Esophagus squamous epithelium (tissue), 5 donors: ENCODE measurements at places on chromosomes 16 and 17.

- H3K27ac ChIP-seq: no peak overlapping the region
- no peaks in the 10 kb centered on the region for H3K27me3 ChIP-seq
- no peak overlapping the region for H3K4me3 ChIP-seq
- peaks cover 64% of the 10 kb centered on the region for H3K4me1 ChIP-seq
Observed at GRCh38 chr17:45220079-45220478, 1.6 kb upstream of the FMNL1 start.

DNA sequence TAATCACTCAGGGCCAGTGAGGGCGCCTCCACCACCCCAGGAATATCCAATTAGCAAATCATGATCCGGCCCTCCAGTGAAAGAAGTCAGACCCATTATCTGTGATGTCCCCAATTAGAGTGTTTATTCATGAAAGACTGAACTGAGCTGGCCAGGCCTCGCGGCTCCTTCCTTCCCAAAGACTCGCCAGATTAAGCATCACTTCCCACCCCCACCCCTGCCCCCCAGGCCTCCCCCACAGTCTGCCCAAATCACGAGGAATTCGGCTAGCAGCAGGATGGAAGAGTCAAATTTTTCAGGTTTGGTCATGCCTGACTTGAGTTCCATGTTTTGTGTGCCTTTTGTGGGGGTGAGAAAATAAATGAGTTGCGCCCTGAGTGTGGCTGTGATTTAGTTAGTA, 298.4 kb upstream of the SALL1 start:
- no peak overlapping the region for H3K4me3 ChIP-seq
- no peak overlapping the region for H3K27ac ChIP-seq
- no peak for DNase-seq
- no peaks in the 10 kb centered on the region for H3K4me1 ChIP-seq
- no peaks in the 10 kb centered on the region for H3K36me3 ChIP-seq

DNA sequence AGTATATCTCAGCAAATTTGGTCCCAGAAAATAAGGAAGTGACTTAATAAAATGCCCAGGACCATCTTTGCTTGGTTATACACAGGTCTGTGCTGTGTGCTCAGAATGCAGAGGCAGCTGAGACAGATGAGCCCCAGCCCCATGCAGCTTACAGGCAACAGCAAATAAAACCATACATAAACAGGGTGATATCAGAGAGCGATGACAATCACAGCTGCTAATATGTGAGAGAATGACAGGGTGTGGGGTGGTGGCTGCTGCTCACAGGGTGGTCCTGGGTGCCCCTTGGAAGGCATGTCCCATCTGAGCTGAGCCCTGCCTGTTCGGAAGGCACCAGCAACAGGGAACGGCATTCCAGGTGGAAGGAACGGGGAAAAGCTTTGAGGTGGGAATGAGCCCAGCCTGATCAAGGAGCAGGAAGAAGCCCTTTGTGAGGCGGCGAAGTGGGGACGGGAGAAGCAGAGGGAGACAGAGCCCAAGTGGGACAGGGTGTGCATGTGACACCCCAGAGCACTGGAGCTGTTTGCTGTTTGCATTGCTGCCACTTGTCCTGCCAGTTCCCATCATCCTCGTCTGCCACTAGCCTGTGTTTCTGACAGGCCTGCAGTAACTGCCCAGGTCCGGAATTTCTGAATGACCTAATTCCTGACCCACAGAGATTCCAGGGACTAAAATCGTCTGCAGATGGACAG, 150.5 kb downstream of the KATNIP start:
- no peak overlapping the region for H3K27ac ChIP-seq
- H3K27me3 ChIP-seq: no peaks in the 10 kb centered on the region
- H3K4me1 ChIP-seq: no peaks in the 10 kb centered on the region
- DNase-seq: no peak

DNA sequence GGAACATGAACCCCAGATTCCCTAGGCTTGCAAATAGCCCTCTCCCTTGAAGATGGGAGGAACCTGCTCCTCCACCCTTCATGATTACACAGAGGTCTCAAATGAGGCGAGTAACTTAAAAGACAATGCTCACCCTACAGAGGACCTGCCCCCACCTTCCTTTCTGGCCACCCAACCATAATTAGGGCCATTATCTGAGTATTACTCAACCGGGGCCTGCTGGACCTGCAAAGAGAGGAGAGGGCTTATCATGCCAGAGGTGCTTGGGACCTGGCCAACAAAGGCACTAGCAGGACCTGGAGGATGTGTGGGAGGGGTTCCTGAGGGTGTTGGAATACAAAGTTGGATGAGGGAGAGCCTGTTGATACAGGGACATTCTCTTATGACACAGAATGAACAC, 42.4 kb downstream of the RNF157 start:
- no peak overlapping the region for H3K27ac ChIP-seq
- H3K4me3 ChIP-seq: no peak overlapping the region
- H3K4me1 ChIP-seq: no peaks in the 10 kb centered on the region
- no peaks in the 10 kb centered on the region for H3K36me3 ChIP-seq
- no peaks in the 10 kb centered on the region for H3K27me3 ChIP-seq
- DNase-seq: no peak

- peak overlapping the region; percentile 92 for H3K27ac ChIP-seq
- H3K4me3 ChIP-seq: peak overlapping the region; percentile 79
- H3K4me1 ChIP-seq: peaks cover 16% of the 10 kb centered on the region
- DNase-seq: no peak
- H3K27me3 ChIP-seq: no peaks in the 10 kb centered on the region
- H3K36me3 ChIP-seq: no peaks in the 10 kb centered on the region
Observed at GRCh38 chr16:30805370-30806169, 18.6 kb upstream of the ZNF629 start.

DNA sequence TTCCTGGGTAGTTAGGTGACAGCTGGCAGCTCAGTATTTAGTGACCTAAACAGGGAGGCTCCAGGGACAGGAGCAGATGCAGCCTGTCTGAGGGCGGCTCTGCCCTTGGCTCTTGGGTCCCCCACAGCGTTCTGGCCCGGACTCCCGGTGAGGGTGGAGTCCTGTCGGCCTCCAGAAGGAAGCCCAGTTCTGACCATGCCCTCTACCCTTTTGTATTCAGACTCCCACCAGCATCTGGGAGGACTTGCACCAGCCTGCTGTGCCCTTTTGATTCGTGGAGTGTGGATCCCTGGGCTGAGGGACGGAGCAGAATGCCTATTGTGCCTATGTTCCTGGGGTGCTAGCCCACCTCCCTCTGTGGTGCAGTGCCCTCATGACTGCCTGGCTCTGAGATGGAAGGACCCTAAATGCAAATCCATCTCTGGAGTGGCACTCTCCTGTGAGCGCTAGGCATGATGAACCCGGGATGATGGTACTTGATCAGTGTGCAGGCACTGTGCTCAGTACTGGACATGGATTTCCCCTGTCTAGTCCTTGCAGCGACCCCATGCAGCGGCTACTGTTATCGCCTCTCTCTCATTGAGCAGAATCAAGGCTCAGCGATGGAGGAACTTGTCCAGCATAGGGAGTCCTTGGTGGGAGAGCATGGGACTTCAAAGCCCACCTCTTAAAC, 123.1 kb downstream of the SNX29 start:
- peaks cover 32% of the 10 kb centered on the region for H3K4me1 ChIP-seq
- no peaks in the 10 kb centered on the region for H3K27me3 ChIP-seq
- H3K4me3 ChIP-seq: no peak overlapping the region
- peak overlapping the region; percentile 69 for H3K27ac ChIP-seq
- no peaks in the 10 kb centered on the region for H3K36me3 ChIP-seq

DNA sequence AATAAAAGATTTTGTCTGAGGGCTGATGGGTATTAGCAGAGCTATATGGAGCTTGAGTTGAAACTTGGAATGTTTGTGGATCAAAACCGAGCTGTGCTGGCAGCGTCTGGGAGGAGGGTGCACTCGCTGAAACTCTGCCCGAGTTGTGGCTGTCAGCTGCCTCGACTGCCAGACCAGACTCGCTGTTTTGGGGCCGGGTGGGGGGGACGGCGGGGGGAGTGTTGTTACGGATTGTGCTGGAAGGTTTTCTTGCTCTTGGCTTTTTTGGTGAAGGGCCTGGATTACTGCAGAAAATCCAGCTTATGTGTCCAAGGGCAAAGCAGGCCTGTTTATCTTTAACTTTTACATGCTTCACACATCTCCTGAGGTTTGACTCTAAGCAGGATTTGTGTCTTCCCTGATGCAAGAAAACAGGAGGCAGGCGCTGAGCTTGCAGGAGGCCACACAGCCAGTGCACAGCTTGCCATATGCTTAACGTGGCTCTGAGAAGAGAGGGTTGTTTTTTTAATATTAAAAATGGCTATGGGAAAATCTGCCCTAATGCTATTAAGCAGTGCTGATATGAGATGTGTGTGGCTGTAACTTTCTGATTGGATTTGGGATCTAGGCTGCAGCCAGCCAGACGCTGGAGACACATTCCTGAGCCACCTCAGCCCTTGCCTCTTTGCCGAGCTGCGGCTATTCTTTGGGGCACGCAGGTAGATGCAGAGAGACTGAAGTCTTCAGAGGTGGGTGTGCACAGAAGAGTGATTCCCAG, 20.5 kb upstream of the RPTOR start:
- no peak overlapping the region for H3K27ac ChIP-seq
- no peaks in the 10 kb centered on the region for H3K36me3 ChIP-seq
- H3K4me1 ChIP-seq: no peaks in the 10 kb centered on the region
- DNase-seq: no peak
- H3K27me3 ChIP-seq: no peaks in the 10 kb centered on the region

DNA sequence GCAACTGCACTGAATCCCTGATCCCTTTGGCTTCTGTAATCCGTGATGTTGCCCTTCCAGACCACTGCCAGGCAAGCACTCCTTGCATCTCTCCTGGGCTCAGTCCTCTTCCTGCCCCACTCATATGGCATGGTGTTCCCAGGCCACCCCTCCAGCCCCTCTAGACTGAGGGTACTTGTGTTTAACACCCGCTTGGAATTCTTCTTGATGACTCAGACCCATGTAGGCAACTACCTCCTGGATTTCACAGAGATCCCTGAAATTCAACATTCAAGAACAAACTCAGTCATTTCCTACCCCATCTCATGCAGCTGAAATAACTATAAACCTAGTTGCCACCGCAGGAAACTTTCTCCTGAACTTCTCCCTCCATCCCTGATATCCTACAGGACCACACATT, 541.9 kb upstream of the CDH11 start:
- no peak overlapping the region for H3K4me3 ChIP-seq
- no peaks in the 10 kb centered on the region for H3K36me3 ChIP-seq
- no peak for DNase-seq
- no peaks in the 10 kb centered on the region for H3K27me3 ChIP-seq
- no peak overlapping the region for H3K27ac ChIP-seq

DNA sequence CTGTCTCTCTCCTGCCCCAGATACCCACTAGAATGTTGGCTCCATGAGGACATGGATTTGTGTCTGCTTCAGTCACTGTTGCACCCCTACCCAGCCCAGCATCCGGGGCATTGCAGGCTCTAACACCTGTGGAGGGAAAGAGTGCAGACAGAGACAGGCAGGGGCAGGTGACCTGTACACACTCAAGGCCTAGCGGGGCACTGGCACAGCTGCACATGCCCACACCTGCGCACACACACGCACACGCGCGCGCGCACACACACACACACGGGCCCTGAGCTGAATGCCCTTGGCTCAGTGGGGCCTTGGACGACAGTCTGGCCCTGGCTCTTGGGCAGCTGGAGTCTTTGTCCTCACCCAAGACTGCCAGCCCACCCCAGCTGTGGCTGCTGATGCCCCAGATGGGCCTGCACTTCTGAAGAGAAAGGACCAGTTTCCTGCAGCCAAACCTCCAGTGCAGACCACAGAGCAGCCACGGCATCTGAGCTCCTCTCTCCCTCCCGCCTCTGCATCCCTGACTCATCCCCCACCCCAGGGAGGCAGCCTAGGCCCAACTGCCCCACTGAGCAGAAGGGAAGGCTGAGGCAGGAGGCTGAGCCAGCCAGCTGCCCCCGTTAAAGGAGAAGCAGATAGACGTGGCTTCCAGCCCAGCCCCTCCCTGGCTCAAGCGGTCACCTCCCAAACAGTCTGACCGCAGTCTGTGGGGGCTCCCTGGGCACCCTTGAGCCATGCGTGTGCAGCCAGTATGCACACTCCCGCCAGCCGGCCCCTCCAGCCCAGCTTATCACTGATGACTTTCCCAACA, 12.3 kb upstream of the RAI1 start:
- no peak overlapping the region for H3K4me3 ChIP-seq
- no peaks in the 10 kb centered on the region for H3K4me1 ChIP-seq
- H3K36me3 ChIP-seq: no peaks in the 10 kb centered on the region
- DNase-seq: no peak

DNA sequence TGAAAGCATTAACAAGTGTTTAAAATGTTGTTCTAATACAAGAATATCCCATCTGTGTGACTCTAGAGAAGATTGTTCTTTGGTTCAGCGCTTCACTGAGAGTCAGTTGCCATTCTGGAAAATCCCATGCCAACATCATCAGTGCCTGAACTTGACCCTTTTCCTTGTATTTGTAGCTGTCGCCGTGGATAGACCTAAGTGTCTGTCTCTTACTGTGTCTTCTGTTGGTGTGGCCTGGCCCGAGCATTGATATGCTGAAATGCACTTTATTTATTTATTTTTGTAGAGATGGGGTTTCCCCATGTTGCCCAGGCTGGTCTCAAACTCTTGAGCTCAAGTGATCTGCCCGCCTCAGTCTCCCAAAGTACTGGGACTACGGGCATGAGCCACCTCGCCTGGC, 76.0 kb downstream of the MYH11 start:
- H3K27ac ChIP-seq: peak overlapping the region; percentile 52
- no peaks in the 10 kb centered on the region for H3K27me3 ChIP-seq
- H3K36me3 ChIP-seq: no peaks in the 10 kb centered on the region
- DNase-seq: no peak
- H3K4me3 ChIP-seq: no peak overlapping the region

GRCh38 chr16:3094289-3095027, 4.6 kb downstream of the ZSCAN10 start:
- H3K27ac ChIP-seq: no peak overlapping the region
- H3K4me1 ChIP-seq: peaks cover 17% of the 10 kb centered on the region
- H3K27me3 ChIP-seq: no peaks in the 10 kb centered on the region
- no peak overlapping the region for H3K4me3 ChIP-seq
- H3K36me3 ChIP-seq: no peaks in the 10 kb centered on the region
- DNase-seq: no peak

- H3K4me1 ChIP-seq: no peaks in the 10 kb centered on the region
- no peaks in the 10 kb centered on the region for H3K27me3 ChIP-seq
- DNase-seq: no peak
- H3K27ac ChIP-seq: no peak overlapping the region
Observed at GRCh38 chr16:77905374-77905920, 116.9 kb upstream of the CLEC3A start.

DNA sequence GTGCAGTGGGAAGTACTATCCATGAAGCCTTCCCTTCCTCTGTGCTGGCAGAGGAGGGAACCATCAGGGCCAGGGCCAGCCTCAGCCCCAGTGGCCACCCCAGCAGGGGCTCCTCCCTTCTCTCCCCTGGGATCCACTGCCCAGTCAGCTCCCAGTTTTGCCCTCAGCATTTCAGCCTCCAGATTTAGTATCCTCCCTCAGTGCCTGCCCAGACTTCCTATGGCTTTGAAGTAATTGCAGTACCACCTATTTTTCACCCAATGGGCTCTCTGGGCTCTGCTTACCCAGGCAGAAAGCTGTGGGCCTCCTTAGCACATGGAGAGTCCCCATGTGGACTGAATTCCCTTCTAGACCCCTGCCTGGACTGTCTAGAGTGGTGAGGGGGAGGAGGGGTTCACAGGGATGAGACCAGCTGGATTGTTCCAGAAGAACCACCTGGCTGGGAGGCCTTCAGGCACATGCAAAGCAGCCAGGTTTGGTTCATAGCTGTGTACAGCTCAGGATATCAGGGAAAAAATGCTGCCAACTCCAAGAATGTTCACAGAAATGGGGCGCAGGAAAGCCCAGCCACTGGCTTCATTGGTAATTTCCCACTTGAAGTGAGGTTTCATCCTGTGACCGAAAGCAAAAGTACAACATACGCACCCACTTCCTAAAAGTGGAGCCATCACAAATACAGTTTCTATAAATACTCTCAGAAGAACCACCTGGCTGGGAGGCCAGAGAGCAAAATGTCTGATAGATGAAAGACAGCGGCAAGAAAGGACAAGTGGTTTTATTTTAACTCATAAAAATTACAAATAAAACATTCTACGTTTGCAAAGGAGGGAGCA, 15.2 kb upstream of the HERPUD1 start:
- H3K36me3 ChIP-seq: no peaks in the 10 kb centered on the region
- H3K27me3 ChIP-seq: no peaks in the 10 kb centered on the region
- H3K4me3 ChIP-seq: no peak overlapping the region
- DNase-seq: no peak
